NCI-H524 treated with DMSO at 0.1 percent for 48 hours (cell line): ENCODE measurements at places on chromosomes 12 and 14.

- DNase-seq = no peak
Measured at GRCh38 chr12:53995002-53995377, 5.0 kb upstream of the HOXC9 start.

DNA sequence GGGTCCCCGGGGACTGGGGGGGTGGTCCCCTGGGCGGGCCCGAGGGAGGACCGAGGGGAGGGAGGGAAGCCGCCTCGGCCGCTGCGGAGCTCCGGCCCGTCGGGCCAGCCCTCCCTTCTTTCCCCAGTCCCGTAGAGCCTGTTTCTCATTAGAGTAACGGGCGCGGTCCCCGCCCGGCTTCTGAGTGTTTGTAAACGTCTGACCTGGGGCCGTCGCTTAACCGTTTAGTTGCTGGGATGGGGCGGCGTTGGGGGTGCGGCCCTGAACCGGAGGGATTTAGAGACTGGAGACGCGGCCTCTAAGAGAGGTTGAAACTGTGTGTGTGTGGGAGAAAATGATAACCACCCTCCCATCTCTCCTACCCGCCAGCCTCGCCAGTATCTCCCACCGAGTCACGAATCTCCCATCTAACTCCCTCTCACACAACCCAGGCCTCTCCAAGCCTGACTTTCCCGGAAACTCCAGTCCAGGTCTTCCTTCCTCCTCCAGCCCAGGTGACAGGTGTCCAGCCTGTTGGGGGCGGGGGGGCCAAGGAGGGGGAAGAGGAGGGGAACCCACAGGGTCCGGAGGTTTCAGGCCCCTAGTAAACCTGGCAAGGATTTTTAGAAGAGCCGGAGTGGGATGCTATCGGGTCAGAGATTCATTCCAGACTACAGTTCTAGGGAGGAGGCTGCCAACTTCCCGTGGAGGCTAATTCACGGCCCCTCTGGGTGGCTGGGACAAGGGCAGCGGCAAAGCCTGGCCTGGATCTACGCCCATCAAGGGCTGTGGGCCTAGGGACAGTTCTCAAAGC lies 1.1 kb upstream of the NFATC4 start:
- peak; percentile 98 for DNase-seq

- DNase-seq = peak; percentile 82
Measured at GRCh38 chr14:69692594-69692993, 74.3 kb upstream of the SRSF5 start.

GRCh38 chr12:46983959-46984841 lies 95.2 kb upstream of the PCED1B start:
- peak; percentile 2 for DNase-seq

GRCh38 chr12:77640356-77640755 lies 190.3 kb upstream of the NAV3 start:
- no peak for DNase-seq

DNA sequence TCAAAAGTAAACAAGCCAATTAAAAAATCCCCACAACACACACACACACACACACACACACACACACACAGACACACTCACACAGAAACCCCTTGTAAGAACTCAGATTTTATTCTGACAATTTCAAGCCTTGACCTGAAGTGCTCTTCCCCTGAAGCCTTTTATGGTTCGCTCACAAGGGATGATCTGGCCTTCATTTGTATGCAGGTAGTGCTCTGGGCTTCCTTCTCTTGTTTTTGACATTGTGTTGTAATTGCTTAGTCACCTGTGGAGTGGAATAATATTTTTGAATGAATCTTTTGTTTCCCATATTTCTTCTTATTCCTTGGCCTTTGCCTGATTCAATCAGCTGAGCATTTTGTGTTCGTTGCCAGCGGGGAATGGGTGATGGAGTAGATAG lies 83.3 kb upstream of the CSRP2 start:
- no peak for DNase-seq

GRCh38 chr12:39275846-39276245 lies 167.1 kb downstream of the KIF21A start:
- DNase-seq = no peak

- DNase-seq = no peak
Measured at GRCh38 chr12:1504895-1505311, 89.5 kb downstream of the FBXL14 start.

DNA sequence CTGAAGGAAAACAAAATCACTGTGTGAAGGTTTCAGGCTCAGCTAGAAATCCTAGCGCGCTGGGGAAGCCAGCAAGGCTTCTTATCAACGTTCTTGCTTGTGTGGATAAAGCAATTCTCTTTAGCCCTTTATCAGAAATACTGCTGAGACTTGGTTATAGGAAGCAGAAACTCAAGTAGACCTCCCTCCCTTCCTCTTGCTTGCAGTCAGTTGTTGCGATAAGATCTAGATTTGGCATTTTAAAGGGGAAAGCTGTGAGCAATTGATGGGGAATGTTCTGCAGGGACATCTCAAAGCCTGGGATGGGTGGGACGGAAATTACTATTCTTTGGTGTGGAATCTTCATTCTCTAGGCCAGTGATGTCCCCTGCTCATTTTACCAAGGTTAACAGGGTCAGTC lies 76.4 kb upstream of the ANO4 start:
- no peak for DNase-seq

DNA sequence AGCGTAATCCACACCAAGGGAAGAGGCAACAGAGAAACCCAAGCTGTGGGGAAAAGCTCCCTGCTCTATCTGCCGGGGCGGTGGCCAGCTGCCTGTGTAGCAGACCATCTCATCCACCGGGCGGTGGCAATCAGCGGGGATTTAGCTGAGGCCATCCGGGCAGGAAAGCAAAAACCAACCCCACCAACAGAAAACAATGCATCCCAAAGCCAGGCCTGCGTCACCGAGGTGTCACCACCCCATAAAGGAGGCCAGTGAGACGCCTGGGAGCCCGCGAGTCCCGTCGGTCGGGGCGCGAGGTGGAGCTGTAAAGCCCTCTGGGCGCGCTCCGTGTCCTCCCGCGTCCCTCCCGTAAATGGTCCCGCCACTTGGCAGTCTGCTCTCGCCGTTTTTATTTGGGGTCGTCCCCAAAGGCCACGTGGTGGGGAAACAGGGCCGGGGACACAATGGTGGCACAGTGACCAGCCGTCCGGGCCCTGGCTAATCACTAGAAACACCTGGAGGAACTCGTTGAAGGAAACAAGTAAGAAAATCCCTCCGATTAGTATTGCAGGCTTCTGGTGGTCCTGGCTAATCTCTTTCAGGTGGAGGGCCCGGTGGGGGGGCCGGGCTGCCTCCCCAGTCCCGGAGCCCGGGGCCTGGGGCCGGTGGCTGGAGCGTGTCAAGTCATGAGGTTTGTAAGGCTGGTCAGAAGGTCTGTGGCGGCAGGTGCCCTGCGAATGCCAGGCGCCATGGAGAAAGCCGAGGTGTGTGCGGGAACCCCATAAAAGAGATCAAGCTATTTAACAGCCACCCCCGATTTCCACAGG lies 94.7 kb upstream of the GSC start:
- DNase-seq = peak; percentile 46

DNA sequence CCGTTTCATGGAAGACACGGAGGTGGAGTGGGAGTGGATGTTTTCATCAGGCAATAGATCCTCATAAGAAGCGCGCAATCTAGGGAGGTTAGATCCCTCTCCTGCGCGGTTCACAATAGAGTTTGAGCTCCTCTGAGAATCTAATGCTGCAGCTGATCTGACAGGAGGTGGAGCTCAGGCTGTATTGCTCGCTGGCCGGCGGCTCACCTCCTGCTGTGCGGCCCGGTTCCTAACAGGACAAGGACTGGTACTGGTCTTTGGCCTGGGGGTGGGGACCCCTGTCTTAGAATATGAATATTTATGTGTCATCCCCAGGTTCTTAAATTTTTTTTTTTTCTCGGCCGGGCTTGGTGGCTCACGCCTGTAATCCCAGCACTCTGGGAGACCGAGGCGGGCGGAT lies 36.7 kb downstream of the PRICKLE1 start:
- no peak for DNase-seq

DNA sequence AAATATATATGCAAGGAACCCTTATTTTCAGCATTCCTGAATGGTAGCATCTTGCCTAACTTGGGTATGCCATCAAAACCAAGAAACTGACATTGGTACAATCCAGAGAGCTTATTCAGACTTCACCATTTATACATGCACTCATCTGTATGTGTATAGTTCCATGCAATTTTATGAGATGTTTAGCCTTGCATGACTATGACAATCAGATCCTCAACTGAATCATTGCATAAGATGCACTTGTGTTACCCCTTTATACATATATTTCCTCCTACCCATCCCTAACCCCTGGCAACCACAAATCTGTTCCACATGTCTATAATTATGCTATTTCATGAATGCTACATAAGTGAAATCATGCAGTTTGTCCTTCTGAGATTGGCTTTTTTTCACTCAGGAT lies 37.0 kb upstream of the PPFIBP1 start:
- no peak for DNase-seq

DNA sequence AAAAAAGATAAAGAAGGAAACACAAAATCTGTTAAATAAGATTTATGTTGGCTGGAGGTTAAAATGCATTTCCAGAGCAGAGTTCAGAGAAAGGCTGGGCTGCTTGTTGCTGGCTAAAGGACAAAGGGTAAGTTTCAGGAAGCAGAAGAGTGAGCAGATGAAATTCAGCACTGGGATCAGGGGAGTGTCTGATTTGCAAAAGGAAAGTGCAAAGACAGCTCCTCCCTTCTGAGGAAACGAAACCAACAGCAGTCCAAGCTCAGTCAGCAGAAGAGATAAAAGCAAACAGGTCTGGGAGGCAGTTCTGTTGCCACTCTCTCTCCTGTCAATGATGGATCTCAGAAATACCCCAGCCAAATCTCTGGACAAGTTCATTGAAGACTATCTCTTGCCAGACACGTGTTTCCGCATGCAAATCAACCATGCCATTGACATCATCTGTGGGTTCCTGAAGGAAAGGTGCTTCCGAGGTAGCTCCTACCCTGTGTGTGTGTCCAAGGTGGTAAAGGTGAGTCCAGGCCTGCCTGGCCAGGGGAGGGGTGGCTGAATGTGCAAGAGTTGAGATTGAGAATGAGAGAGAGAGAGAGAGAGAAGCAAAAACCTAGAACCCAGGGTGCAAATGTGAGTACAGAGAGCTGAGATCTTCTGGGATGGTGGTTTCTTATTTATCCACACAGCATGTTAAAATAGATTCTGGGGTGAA lies at the start of gene OAS1:
OAS1 (plus strand) TSS at position 251 of the 703 bp plus-strand sequence; CDS start at position 329, 78 bp downstream.
- DNase-seq = no peak

- no peak for DNase-seq
Measured at GRCh38 chr12:105674871-105675699, 344.6 kb downstream of the C12orf75 start.

GRCh38 chr14:98543074-98543473 lies 728.9 kb downstream of the BCL11B start:
- DNase-seq = no peak

- DNase-seq = no peak
Measured at GRCh38 chr12:32471591-32472001, 72.2 kb downstream of the FGD4 start.

GRCh38 chr12:22535478-22535877 lies 8.9 kb downstream of the C2CD5 start:
- DNase-seq = no peak

GRCh38 chr12:31274520-31275300 lies 51.2 kb downstream of the SINHCAF start:
- DNase-seq = no peak

DNA sequence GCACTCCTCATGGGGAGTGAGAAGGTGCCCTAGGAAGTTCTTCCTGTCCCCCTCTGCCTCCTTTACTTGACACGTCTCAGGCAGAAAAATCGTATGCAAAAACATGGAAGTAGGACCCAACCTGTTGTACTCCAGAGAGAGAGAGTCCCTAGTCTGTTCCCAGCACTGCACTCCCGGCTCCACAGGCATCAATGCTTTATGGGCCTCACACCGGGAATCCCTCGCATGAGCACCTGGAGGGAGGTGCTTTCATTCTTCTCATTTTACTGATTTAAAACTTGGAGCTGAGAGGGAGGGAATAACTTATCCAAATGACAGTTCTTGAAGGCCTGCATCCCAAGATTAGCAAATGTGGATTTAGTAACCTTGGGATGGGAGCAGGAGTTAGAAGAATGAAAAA lies 1101.4 kb downstream of the BCL11B start:
- DNase-seq = no peak

- no peak for DNase-seq
Measured at GRCh38 chr12:13175499-13175898, 21.0 kb upstream of the EMP1 start.

DNA sequence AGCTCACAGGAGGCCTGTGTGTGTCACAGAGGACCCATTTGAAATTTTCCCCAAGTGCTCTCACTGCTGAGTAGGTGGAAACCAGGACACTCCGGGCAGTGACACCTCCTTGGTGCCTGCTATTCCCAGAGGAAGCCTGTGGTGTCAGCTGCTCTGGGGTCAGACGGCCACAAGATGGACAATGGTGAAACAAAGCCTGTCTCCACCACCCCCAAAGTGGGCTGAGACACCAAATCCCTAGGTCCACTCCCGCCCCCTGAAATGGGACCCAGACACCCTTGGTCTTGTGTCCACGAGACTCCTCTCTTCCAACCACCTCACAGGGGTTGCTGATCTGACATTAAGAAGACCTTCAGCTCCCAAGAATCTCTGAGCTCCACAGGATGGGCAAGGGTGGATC lies 7.0 kb downstream of the KCNH3 start:
- DNase-seq = no peak

DNA sequence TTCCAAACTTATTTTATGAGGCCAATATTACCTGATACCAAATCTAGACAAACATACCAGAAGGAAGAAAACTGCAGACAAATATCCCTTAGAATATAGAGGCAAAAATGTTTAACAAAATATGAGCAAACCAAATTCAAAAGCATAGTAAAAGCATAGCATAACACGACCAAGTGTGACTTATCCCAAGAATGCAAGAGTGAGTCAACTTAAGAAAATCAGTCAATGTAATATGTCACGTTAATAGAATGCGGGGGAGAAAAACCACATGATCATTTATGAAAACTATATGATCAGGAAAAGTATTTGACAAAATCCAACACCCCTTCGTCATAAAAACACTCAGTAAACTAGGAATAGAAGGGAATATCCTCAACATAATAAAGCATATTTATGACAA lies 217.3 kb downstream of the ADGRD1 start:
- no peak for DNase-seq

DNA sequence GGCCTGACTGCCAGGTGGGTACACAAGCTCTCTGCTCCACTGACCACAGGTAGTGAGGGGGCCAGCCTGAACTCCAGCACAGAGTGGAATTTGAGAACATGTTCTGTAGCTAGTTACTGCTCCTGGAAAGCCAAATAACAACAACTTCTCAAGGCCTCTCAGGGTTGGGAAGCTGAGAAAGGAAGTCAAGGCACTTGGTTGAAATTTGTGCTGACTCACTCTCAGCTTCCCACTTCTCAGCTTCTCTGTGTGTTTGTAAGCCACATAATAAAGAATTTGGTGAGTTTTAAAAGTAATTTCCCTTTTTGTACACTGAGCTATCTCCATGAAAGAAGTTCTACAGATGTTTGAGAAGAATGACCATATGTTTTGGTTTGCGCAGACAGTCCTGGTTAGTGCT lies 234.9 kb downstream of the KTN1 start:
- no peak for DNase-seq

DNA sequence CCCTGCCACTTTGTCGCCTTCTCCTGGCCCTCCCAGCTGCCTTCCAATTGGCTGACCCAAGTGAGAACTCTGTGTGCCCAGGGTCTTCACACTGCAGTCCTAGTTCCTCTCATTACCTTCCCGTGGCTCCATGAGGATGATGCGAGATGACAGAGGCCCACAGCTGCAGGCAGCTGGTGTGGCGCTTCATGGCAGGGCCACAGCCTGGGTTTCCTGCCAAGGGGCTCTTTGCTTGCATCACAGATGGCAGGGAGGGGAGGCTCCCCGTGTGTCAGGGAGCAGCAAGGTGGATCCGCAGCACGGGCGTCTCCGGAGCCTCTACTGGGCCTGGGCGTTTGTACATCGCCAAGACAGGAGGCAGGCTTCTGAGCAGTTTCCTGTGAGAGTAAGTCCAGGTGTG lies 28.9 kb downstream of the DEGS2 start:
- DNase-seq = no peak

GRCh38 chr12:49733219-49734017 lies 7.9 kb upstream of the TMBIM6 start:
- DNase-seq = no peak
